ENCODE measurements at places on chromosomes 6 and 20.

GRCh38 chr20:60139663-60140446, 181.6 kb downstream of the CDH26 start:
- DNase-seq, result no peak

DNA sequence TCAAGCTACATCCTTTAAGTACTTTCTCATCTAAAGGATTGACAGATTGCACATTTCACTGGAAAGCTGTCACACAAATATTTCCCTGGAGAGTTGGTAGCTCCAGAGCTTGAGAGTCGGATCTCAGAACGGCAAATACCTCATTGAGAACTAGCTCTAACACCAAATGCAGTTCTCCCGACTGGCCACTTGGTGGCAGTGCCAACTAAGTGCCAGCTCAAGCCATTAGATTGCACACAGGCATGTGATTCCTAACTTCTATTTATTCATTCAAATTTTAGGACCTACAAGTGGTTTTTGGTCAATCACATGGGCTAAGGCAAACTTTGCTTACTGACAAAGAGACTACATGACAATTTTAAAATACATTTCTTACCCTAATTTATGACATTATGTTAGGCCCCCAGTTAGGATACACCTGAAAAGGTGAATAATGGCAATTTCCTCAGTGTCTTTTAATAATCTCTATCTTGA, 7.9 kb upstream of the MCHR2 start:
- peak; percentile 41 for DNase-seq

GRCh38 chr20:219290-220115, 7.6 kb upstream of the DEFB129 start:
- DNase-seq, result peak; percentile 31

GRCh38 chr6:38234141-38234540, 405.6 kb downstream of the BTBD9 start:
- DNase-seq, result no peak

- DNase-seq, result no peak
Measured at GRCh38 chr6:151022492-151022891, 157.0 kb downstream of the MTHFD1L start.

DNA sequence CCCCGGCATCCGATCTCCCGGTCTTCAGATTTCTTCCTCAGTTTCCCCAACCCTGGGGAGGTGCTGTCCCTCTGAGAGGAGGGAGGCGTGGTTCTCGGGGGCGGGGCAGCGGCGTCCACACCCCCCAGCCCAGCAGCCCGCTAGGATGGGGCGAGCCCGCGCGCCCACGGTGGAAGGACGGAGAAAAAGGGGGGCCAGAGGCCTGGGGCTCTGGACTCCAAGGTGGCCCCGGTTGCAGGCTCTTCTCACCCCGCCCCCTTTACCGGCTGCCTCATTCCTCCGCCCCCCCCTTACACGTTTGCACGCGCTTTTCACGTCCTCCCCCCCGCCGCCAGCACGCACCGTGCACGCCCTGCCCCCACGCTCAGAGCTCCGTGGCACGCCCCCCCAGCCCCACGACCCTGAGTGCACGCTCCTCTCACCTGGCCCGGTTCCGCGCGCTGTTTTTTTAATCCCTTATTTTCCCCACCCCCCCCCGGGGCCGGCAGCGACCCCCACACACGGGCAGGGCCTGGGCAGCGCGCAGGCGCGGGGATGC, 402 bp downstream of the ZBTB12 start:
- no peak for DNase-seq

GRCh38 chr6:16316741-16317251, 78.4 kb downstream of the GMPR start:
- peak; percentile 67 for DNase-seq

Measured in H9 (cell line).